Dorsolateral prefrontal cortex (tissue), 122 donors: ENCODE measurements at places on chromosomes 3 and 15. TPM values are rescaled to one million over a fixed set of nuclear protein-coding genes. Genes with fewer than 3 reads are reported as not detected.

CPN2 gene
- not detected for total RNA-seq

EFCAB12 gene
- total RNA-seq, result 3.6 TPM

PKM gene
- total RNA-seq, result 1,106 TPM

EIF4E3 gene
- 84.2 TPM for total RNA-seq

CCPG1 gene
- 90.2 TPM for total RNA-seq

XCR1 gene
- total RNA-seq, result not detected

LRRC34 gene
- 12.1 TPM for total RNA-seq

FGF7 gene
- total RNA-seq, result 1.0 TPM

SYNPR gene
- 78.7 TPM for total RNA-seq

CAMKV gene
- total RNA-seq, result 153 TPM

C3orf22 gene
- total RNA-seq, result not detected

SPINK8 gene
- not detected for total RNA-seq

PFKFB4 gene
- total RNA-seq, result 14.8 TPM

HDC gene
- not detected for total RNA-seq

NME9 gene
- total RNA-seq, result 23.0 TPM

EBLN2 gene
- total RNA-seq, result 4.3 TPM

GOLGA8N gene
- total RNA-seq, result 26.7 TPM

CSPG4 gene
- total RNA-seq, result 11.1 TPM

TRPM7 gene
- total RNA-seq, result 39.8 TPM

DPPA2 gene
- not detected for total RNA-seq

GOLGA8J gene
- total RNA-seq, result not detected

SEMA5B gene
- 16.0 TPM for total RNA-seq

TM4SF18 gene
- total RNA-seq, result 2.3 TPM

ITPKA gene
- total RNA-seq, result 63.4 TPM

SI gene
- total RNA-seq, result not detected

DNAH12 gene
- total RNA-seq, result 1.2 TPM

SLC12A1 gene
- 2.0 TPM for total RNA-seq

KPNA4 gene
- total RNA-seq, result 84.5 TPM

LSAMP gene
- 191 TPM for total RNA-seq

FYTTD1 gene
- 49.5 TPM for total RNA-seq

CPLX3 gene
- total RNA-seq, result 4.1 TPM

PPP1R14D gene
- total RNA-seq, result not detected

BFSP2 gene
- total RNA-seq, result not detected

CHAC1 gene
- total RNA-seq, result 7.1 TPM

NANOGP8 gene
- total RNA-seq, result 2.5 TPM

CACNA2D2 gene
- 19.1 TPM for total RNA-seq

STARD5 gene
- 10.8 TPM for total RNA-seq

CDHR4 gene
- not detected for total RNA-seq

ZNF80 gene
- not detected for total RNA-seq

BNC1 gene
- not detected for total RNA-seq

CCK gene
- total RNA-seq, result 305 TPM

APOD gene
- total RNA-seq, result 451 TPM

LMCD1 gene
- 8.3 TPM for total RNA-seq

PLCB2 gene
- 19.0 TPM for total RNA-seq

SEMA3B gene
- total RNA-seq, result 98.1 TPM

RASSF1 gene
- total RNA-seq, result 15.9 TPM

ARHGEF3 gene
- total RNA-seq, result 48.9 TPM

RAD18 gene
- 14.1 TPM for total RNA-seq

REC114 gene
- not detected for total RNA-seq

ITIH1 gene
- not detected for total RNA-seq

CHCHD4 gene
- total RNA-seq, result 18.7 TPM

ABHD17C gene
- total RNA-seq, result 24.5 TPM

CLSTN2 gene
- 140 TPM for total RNA-seq

CFAP20DC gene
- total RNA-seq, result 1.8 TPM

MNS1 gene
- 6.4 TPM for total RNA-seq

CCR8 gene
- total RNA-seq, result not detected

SLC22A14 gene
- 3.3 TPM for total RNA-seq

C3orf70 gene
- 24.5 TPM for total RNA-seq

SLC27A2 gene
- 2.9 TPM for total RNA-seq
